ENCODE measurements at places on chromosomes 3 and 15.
A peak's percentile ranks its signal among the peaks of the same experiment; 100 is the strongest.

DNA sequence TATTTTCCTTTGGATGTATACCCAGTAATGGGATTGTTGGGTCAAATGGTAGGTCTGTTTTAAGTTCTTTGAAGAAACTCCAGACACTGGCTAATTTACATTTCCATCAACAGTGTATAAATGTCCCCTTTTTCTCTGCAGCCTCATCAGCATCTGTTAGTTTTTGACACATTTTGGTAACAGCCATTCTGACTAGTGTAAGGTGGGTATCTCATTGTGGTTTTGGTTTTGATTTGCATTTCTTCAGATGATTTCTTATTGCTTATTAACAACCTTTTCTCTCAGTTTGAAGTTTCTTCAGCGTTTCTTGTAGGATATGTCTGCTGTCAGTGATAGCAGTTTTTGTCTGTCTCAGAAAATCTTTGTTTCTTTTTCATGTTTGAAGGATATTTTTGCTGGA, 15.4 kb downstream of the GALK2 start:
- DNase-seq, result no peak

GRCh38 chr15:77440378-77440999, 19.8 kb downstream of the HMG20A start:
- no peak for DNase-seq

DNA sequence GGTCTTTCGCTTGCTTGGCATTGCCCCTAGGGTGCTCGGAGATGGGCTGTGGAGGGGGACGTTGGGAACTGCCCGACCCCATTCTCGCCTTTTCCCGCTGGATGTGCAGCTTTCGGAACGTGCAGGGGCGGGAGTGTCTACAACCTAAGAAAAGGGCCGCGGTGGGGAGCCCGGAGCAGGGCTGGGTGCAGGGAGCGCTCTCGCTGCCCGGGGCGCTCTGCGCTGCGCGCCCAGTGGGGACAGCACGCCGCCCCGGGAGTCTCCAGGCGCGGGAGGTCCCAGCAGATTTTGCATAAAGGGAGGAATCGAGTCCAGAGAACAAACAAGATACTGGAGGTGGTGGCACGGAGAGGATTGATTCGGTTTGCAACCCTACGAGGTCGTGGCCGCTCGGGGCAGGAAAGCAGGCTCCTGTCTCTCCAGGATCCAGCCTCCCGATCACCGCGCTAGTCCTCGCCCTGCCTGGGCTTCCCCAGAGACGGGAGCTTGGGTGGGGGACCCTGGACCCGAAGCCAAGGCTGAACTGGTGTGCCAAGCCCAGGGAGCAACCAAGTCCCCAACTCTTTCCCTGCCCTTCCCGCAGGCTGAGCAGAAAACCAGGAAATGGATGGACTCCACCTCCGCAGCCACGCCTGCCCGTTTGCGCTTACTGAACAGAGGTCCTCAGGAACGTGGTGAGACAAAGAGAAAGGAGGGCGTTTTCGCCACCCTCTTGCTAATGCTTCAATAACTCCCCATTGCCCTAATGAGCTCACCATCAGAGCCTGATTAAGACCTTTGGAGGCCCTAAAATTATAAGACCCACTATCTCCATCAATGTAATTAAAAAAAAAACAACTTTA, 59.7 kb downstream of the NOX5 start:
- DNase-seq, result peak; percentile 22

GRCh38 chr3:117495620-117496019, 786.0 kb downstream of the TUSC7 start:
- DNase-seq, result no peak

- DNase-seq, result no peak
These were observed 1.4 kb downstream of the HTD2 start for GRCh38 chr3:58307639-58308215.

- DNase-seq, result no peak
These were observed 578 bp downstream of the OIP5 start for GRCh38 chr15:41331833-41332193.

- no peak for DNase-seq
These were observed 1.7 kb upstream of the GPR87 start for GRCh38 chr3:151318313-151318712.

DNA sequence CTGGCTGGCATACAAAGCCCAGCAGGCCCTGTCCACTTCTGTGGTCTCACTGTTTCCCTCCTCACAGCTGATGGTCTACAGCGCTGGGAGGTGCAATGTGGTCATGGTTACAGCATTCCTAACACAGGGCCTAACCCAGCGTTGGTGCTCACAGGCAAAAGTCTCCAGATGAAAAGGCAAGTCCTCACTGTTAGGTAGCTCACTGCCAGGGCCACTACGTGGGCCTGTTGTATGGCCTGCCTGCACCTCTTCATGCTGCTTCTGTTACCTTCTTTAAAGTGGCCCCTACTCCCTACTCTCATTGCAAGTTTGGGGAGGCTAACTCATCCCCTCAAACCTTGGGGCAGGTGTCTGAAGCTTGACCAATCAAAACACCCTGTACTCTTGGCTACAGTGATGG, 31.3 kb downstream of the CCDC13 start:
- DNase-seq, result no peak

DNA sequence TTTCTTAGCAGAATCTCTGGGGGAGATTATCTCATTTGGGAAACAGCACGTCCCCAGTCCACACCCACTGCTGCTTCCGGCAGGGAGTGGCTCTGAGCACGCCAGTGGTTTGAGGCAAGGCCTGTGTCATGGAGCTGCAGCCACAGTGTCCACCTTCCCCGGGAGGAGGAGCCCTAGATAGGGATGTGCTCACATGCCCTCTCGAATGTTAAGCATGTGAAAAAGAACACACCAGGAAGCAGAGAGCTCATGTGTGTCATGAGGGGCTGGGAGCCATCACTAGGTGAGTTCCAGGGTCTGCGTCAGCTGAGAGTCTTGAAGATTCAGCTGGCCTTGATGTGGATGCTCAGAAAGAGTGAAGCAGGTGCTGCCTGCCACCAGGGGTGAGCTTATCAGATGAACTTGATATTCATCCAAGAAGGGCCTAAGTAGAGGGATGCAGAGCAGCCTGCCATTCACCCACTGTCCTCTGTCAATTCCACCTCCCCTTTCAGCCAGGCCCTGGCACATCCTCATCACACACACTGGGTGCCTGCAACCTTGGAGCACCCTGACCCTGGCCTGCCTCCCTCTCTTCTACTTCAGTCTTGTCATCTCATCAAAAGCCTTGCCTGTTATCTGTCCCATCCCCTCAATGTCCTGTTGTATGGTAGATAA, 16.3 kb downstream of the ITGA11 start:
- DNase-seq, result no peak

DNA sequence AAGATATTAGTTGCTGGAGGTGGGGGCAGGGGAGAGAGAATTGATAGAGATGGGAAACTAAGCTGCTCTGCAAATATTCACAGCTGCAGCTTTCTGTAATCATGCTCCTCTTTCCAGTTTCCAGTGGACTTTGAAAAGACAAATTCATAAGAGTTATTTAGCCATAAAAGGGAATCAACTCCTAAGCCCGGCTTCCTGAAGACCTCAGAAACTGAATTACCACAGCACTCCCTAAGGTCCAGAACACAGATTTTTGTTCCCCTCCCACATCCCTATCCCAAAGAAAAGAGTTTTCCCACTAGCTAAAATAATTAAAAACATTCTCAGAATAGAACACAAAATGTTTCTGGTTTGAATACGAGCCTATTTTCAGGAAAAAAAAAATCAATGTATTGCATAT, 871.8 kb upstream of the NR2F2 start:
- DNase-seq, result no peak

GRCh38 chr15:89150287-89150686, 62.0 kb downstream of the ABHD2 start:
- no peak for DNase-seq

All from NCI-H2107 (cell line).